Left lung (tissue), 14 donors: ENCODE measurements at places on chromosomes 3 and 15.
A peak's percentile ranks its signal among the peaks of the same experiment; 100 is the strongest.

DNA sequence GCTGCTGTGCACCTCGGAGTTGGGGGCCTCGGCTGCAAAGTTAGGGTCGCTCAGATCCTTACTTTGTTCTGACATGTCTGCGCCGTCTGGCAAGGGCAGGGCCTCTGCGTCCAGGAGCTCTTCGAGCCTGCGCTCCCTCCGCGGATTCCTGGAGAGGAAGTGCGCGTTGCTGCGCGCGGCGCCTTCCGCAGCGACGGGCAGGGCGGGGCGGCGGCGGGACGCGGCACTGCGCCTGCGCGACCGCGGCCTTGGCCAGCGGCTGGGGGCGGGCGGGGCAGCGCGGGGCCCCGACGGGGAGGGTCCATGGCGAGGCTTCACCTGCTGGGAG lies at the start of gene NDN:
NDN (minus strand) TSS at position 163 of the 328 bp plus-strand sequence; CDS start at position 75, 88 bp downstream.
- DNase-seq: peak; percentile 41

DNA sequence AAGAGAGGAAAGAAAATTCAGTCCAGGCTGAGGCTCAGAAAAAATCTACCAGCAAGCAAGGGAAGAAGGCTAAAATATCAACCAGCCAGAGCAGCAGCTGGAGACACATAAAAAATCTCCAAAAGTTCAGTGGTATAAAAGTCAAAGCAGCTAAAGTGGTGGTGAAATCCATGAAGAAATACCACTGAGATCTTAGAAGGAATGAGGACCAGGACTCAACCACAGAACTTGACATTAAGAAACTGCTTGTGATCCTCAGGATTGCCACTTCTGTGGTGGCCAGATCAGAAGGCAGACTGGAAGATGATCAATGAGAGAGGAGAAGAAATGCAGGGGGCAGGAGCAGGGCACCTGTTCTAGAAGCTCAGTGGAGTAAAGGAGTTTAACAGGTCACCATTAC lies 22.5 kb downstream of the CNTN3 start:
- DNase-seq: no peak

DNA sequence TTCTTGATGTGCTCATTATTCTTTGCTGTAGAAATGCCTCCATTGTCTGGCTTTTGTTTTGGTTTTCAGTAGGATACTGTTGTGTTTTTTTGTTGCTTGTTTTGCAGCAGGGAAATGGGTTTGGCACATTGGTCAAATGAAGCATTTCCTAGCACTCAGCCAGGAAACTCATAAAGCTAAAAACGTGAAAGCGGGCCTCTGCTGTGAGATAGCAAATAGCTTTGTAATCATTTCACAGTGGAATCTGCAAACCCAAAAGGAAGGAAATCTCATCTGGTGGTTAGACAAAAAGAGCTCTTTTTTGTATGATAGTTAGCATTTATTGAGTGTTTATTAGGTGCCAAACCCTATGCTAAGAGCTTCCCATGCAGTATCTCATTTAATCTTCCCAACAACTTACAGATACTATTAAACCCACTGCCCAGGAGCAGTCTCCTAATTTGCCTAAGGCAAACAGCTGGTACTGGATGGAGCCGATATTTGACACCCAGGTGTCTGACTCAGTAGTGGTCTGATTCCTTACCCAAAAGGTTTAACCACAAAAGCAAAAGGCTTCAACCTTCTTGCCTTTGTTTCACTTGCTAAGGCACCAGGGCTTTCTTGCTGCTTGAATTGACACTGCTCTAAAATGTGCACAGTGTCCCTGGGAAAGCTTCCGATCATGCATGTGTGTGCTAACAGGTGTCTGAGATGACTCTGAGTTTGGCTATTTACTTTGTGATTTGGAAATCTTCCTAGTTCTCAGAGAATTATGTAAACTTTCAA lies 527.9 kb upstream of the MDFIC2 start:
- DNase-seq: no peak

DNA sequence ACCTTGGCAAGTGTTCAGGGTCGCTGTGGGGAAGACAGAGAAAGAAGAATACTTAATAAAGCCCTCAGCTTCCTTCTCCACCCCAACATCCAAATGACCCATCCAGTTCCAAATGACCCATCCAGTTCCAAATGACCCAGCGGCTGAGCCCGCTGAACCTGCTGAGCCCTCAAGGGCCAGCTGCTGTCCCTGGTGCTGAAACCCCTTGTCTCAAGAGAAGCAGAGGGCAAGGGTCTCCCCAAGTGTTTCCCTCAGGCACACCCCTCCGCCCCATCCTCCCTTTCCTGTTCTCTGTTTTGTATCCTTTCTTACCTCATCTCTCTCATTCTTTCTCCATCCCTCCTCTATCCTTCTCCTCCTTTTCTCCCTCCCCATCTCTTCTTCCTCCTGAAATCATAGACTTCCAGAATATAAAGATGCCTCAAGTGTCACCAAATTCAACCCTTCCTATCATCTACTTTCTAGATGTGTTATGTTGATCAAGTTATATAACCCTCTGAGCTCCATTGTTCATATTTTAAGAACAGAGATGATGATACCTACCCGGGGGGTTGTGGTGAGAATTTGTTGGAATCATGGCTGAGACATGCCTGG lies 29.0 kb downstream of the CCDC33 start:
- DNase-seq: peak; percentile 59

GRCh38 chr3:12131351-12132090 lies 27.2 kb downstream of the TIMP4 start:
- DNase-seq: no peak

GRCh38 chr3:182303169-182303568 lies 490.1 kb upstream of the ATP11B start:
- DNase-seq: no peak

- DNase-seq: no peak
Observed at GRCh38 chr3:5255404-5256344, 68.2 kb downstream of the EDEM1 start.

GRCh38 chr3:146536681-146537080 lies 7.7 kb downstream of the PLSCR1 start:
- DNase-seq: no peak

GRCh38 chr15:89690276-89691218 lies at the start of the genes PEX11A and WDR93:
TSS of gene PEX11A (minus strand) at chr15:89690754. CDS start at chr15:89690632, 122 bp downstream.
TSS of gene WDR93 (plus strand) at chr15:89690811. CDS start at chr15:89701747, 10,936 bp downstream.
- DNase-seq: peak; percentile 91

DNA sequence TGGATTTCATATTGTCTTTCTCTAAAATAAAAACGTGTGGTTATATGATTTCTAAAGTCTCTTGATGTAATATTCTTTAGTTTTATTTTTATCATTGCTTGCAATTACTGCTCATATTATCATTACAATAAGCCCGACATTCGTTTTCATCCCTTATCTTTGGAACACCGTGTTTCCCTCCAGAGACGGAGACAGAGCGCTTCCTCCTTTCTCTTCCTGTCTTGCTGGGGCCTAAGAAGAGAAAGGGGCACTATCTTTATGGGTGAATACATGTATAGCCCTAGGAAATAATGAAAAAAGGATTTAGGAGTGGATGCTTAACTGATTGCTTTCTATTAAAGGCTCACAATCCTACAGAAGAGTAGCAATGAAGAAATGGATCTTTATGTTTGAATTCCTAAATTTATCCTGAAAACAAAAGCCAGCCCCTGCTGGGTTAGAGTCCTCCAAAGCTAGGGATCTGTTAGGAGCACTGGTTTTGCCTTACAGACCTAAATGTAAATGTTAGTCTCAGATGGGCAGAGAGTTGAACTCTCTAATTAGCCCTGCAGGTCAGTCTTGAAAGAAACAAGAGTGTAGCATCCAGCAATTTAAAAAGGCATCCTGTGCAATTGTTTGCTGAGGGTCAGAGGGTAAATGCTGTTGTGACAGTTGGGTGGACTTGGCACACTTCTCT lies 145.1 kb downstream of the TP63 start:
- DNase-seq: no peak

DNA sequence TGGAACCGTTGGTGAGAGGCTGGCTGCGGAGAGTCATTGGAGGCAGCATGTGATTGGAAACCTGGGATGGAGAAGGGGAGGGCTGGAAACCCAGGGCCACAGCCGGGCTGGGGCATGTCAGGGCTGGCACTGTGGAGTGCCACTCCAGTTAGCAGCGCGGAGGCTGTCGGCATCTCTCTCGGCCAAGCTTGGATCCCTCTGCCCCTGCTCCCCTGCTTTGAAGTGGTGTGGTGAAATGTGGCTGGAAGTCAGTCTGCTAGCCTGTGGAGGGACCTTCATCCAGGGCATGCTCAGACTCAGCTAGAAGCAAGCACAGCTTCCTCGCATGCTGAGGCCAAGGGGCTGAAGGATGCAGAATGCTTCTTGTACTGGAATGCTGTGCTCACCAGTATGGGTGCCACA lies 13.5 kb downstream of the SLCO3A1 start:
- DNase-seq: no peak

DNA sequence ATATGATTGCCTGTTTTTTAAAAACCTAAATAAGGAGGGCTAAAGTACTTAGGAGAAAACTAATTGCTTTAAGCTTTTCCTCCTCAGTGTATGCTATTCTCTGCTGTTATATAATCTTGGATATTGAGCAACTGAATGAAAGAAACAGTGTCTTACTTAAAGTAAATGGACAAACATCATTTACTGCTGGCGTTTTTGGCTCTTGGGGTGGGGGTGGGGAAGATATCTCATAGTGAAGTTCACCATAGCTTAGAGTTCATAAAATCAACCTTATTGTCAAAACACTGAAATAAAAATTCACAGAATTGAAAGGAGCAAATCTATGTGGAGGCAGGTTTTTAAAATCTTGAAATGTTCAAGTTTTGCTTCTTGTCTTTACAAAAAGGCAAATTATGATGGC lies 256.4 kb upstream of the SOX2 start:
- DNase-seq: no peak

GRCh38 chr3:14536837-14537589 lies 3.1 kb downstream of the GRIP2 start:
- DNase-seq: no peak

- DNase-seq: peak; percentile 46
Observed at GRCh38 chr3:172332256-172333041, 115.8 kb downstream of the GHSR start.

DNA sequence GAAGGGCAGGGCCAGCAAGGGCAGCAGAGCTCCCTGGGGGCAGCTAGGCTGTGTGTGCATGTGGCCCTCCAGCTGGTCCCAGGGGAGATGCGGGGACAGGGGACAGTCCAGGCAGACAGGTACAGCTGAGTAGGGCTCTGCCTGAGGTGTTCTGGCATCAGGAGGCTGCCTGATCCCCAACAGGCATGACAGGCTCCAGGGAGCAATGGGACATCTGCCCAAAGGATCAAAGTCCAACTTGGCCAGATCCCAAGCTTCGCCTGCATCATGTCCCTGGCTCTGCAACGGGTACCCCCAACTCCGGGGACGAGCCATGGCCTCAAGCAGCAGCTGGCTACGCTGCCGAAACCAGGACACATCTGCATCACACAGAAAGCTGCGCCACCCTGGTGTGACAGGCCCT lies 21.8 kb downstream of the ATRIP start:
- no peak for DNase-seq

- peak; percentile 49 for DNase-seq
Observed at GRCh38 chr3:72494626-72495025, 353.6 kb downstream of the SHQ1 start.

GRCh38 chr3:156808025-156808424 lies 18.1 kb upstream of the LEKR1 start:
- DNase-seq: no peak

GRCh38 chr3:56800130-56800831 lies 1.5 kb downstream of the ARHGEF3 start:
- DNase-seq: no peak

DNA sequence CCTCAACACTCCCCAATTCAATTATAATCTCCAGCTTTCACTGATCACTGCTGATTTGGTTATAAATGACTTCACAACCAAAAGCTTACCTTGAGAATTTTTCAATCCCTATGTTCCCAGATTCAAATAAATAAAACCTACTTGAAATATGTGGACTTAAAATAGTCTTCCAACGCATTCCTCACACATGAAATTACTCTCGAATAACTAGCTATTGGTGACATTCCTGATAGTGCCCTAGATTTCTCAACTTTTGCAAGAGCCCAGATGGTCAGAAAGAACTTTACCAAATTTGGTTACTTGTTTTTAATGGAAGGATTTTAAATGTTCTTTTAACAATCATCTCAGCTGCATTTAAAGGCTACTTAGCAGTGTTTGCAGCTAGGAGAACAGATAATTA lies 605.5 kb downstream of the FHIT start:
- DNase-seq: no peak

DNA sequence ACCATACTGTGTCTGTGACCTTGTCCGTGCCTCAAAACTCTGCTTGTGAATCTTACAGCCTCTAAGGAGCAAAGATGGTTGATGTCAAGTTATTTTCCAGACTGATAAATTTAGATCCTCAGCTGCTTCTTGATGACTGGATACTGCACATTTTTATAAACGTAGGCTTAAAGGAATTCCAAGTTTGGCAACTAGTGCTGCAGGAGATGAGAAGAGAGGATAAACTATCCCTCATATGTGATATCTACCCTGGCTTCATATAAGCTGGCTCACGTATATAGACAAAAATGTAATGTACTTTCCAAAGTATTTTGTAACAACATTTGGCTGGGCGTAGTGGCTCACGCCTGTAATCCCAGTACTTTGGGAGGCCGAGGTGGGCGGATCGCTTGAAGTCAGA lies 89.6 kb downstream of the GMPS start:
- no peak for DNase-seq

GRCh38 chr15:55389264-55389607 lies 18.9 kb downstream of the CCPG1 start:
- DNase-seq: no peak

GRCh38 chr3:100260081-100260684 lies 609 bp upstream of the TBC1D23 start:
- peak; percentile 71 for DNase-seq

GRCh38 chr3:52696830-52697631 lies 8.6 kb downstream of the GLT8D1 start:
- DNase-seq: no peak

DNA sequence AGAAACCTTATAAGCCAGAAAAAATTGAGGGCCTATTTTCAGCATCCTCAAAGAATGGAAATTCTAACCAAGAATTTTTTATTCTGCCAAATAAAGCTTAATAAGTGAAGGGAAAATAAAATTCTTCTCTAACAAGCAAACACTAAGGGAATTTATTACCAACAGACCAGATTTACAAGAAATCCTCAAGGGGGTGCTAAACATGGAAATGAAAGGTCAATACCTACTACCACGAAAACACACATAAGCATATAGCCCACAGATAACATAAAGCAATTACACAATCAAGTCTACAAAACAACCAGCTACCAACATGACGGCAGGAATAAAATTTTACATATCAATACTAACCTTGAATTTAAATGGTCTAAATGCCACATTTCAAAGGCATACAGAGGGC lies 883.5 kb downstream of the SI start:
- DNase-seq: no peak

- DNase-seq: no peak
Observed at GRCh38 chr3:38026856-38027255, 2.6 kb downstream of the PLCD1 start.

- no peak for DNase-seq
Observed at GRCh38 chr3:121515313-121515712, 30.5 kb downstream of the POLQ start.

- DNase-seq: no peak
Observed at GRCh38 chr3:68458581-68458980, 473.8 kb downstream of the TAFA4 start.
